Thyroid gland (tissue), 4 donors: ENCODE measurements at places on chromosomes 7 and 10.

DNA sequence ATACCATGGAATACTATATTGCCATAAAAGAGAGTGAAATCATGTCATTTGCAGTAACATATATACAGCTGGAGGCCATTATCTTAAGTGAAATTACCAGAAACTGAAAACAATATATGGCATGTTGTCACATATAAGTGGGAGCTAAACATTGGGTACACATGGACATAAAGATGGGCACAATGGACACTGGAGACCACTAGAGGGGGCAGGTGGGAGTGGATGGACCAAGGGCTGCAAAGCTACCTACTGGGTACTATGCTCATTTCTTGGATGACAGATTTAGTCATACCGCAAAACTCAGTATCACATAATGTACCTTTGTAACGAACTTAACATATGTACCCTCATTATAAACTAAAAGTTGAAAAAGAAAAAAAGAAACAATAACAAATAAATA is 1167.6 kb downstream of the NXPH1 start:
- DNase-seq, result no peak

GRCh38 chr10:121069061-121069850 is 218.1 kb downstream of the WDR11 start:
- DNase-seq, result no peak

DNA sequence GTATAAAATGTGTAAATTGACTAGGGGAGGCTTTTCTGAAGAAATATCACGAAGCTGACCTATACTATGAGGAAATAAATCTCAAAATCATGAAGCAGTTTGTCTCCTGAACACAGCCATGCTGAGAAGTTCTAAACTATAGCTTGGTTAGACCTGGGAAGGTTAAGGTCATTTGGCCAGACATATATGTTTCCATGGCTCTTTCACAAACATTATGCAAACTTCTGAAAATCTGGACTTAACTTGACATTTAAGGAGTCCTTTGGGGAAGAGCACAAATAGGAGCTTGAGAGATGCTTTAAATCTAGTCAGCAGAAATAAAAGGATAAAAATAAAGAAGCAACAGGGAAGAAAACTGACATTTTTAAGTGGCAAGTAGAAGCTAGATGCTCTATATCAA is 115.9 kb upstream of the MEOX2 start:
- DNase-seq, result no peak

- no peak for DNase-seq
Observed at GRCh38 chr10:43053825-43054224, 23.0 kb upstream of the RET start.

DNA sequence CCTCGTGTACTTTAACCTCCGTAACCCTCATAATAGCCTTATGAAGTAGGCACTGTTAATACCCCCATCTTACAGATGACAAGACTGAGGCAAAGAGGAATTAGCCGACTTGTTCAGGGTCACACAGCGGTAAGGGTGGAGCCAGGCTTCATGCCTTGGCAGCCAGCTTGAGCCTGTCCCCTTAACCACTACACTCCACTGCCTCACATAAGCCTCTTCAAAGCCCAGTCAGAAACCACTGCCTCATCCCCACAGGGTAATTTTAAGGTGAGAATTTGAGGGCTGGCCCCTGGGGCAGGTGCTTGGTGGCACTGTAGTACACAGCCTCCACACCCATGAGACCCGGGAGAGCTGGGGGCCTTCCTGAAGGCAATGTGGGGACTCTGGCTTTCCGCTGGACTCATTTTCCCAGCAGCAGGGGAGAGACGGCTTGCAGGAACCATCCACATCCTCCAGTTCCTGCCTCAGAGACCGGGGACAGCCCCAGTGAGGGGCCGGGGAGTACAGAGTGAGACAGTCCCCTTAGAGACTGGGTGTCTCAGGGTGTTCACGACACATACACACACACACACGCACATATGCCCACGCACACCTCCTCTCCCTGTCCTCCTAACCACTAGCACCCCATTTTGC is 7.6 kb upstream of the C10orf105 start:
- peak; percentile 61 for DNase-seq

DNA sequence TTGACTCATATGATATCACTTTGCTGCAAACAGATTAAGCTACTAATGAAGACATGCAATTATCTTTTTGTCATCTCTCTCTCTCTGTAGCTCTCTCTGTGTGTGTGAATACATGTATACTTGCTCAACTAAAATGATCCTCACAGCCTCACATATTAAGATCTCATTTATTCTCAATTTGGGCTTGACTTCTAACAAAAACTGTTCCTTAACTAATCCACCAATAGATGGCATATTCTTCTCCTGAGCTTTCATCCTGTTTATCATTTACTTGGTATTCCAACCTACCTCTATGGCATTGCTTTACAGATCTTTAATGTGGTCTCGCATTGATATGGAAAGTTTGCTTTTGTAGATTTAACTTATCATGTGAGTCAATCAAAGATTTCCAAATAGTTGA is 540.4 kb downstream of the CNTNAP2 start:
- no peak for DNase-seq

DNA sequence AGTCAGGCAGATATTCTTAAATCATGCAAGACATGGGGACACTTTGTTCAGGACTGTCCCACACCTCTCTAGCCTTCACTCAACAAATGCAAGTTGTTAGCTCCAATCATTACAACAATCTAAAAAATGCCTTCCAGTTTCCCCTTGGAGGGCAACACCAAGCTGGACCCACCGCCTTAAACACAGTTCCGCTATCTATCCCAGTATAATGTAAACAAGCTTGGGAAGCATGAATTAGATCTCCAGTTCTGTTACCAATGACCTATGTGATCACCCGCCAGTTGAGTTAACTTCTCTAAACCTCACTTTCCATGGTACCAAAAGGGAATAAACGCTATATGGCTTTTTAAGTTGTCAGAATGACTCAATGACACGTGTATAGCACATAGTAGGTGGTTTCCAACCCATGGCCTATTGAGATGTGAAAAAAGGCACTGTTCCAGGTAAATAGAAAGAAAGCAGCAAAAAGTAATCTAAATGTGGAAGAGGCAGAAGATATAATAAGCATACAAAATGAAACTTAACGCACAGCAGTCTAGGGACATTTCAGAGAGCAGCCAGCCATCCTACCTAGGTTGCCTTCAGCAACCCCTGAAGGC is 2.4 kb upstream of the REEP3 start:
- no peak for DNase-seq

- no peak for DNase-seq
Observed at GRCh38 chr10:78931321-78932053, 137.3 kb upstream of the ZMIZ1 start.

DNA sequence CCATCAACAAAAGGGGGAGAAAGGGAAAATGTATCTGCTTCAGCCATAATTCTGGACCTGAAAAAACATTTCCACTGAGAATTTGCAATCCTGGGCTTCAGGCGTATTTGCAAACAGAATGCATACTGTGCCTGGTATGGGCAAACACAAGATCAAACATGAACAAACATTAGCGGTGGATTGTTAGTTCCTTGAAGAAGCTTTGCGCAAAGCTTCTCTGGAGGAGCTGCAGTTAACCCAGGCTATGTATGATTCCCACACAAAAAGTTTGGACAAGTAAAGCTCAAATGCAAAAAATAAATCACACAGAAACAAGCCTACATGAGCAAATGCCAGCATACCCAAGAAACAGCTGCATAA is 20.4 kb upstream of the HILPDA start:
- DNase-seq, result no peak

DNA sequence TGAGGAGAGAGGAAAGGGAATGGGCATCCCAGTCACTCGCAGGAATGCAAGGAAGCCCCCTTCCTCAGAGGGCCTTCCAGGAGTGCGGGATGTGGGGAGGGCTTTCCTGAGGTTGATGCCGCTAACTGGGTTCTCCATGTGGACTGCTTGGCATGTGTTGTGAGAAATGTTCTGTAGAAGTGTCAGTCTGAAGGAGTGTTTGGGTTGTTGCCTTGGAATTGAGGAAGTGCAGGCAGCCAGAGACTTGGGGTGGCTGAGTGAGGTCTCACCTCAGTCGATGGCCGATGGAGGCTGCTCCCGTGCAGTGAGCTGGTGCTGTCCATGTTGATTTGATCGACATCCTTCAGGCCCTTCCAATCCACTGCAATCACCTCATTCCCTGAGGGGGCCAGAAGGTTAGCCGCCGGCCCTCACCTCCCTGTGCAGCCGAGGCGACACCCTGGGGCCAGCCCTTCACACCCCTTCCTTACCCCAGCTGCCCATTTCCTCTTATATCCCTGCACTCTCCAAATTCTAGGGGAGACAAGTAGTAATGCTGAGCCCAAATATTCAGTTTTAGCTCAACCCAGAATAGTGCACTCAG is 2.7 kb downstream of the FAM131B start:
- DNase-seq, result no peak

DNA sequence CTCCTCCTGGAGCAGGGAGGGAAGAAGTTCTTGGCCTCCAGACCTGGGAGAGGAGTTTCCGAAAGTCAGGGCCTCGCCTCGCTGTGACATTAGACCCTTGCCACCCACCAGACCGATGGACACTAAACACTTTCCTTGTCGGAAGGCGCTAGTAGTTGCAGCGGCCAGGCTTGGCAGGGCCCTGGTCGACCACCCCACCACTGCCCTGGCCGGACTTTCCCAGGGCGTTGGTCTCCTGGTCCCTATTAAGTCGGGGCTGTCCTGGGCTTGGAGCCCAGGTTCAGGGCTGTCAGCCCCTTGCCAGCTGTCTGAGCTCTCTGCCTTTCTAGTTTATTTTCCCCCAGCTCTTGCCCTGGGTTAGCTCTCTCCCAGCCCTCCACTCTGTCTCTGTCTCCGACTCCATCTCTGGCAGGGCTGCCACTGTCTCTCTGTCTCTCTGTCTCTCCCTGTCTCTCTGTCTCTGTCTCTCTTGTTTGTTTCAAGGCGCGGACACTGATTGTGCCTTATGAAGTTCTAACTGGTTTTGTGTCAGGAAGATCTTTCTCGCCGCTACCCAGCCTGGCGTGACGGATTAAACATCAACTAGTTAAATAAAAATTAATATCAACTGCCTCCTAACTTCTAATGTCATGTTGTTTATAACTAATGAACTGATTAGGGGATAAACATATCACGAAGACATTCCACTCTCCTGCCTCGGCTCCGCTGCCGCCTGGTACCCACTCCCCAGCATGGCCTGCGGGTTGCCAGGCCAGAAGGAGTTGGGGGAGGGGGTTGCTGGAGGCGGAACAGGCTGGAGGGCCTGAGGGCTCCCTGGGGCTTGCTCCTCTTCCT is 13.8 kb upstream of the PAX2 start:
- no peak for DNase-seq

GRCh38 chr10:129811208-129811607 is 152.9 kb downstream of the EBF3 start:
- no peak for DNase-seq

- DNase-seq, result no peak
Observed at GRCh38 chr7:28536259-28536658, 123.9 kb downstream of the CREB5 start.

- DNase-seq, result no peak
Observed at GRCh38 chr10:117071286-117072050, 66.5 kb upstream of the SHTN1 start.

- peak; percentile 84 for DNase-seq
Observed at GRCh38 chr10:122147663-122148062, 123.4 kb upstream of the BTBD16 start.

GRCh38 chr7:54757711-54758110 is 1.3 kb downstream of the SEC61G start:
- DNase-seq, result no peak

- DNase-seq, result no peak
Observed at GRCh38 chr10:63376560-63377304, 89.0 kb downstream of the JMJD1C start.

GRCh38 chr10:11707624-11708350 is 34.4 kb upstream of the ECHDC3 start:
- no peak for DNase-seq

GRCh38 chr10:127303105-127303504 is 106.7 kb upstream of the INSYN2A start:
- no peak for DNase-seq

GRCh38 chr7:5232874-5233273 is 42.8 kb downstream of the WIPI2 start:
- DNase-seq, result no peak

GRCh38 chr7:66741710-66742049 is 1.1 kb downstream of the RABGEF1 start:
- peak; percentile 42 for DNase-seq

- no peak for DNase-seq
Observed at GRCh38 chr10:130895161-130895560, 416.4 kb downstream of the TCERG1L start.

- no peak for DNase-seq
Observed at GRCh38 chr10:29249018-29249417, 39.9 kb upstream of the LYZL1 start.

GRCh38 chr7:112176693-112177415 is 29.3 kb downstream of the DOCK4 start:
- no peak for DNase-seq

DNA sequence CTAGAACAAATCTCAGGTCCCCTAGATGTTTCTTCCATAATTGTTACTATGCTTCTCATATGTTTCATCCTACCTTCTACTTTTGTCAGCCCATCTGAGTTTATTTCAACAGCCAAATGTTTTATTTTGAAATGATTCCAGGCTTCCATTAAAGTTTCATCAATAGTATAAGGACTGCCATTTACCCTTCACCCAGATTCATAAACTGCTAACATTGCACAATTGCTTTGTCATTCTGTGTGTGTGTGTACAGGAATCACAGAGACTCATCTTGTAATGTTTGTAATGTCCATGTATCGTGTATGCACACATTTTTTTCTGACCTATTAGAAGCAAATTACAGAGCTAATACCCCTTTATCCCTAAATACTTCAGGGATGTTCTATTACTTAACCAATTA is 25.5 kb downstream of the MMRN2 start:
- DNase-seq, result no peak

DNA sequence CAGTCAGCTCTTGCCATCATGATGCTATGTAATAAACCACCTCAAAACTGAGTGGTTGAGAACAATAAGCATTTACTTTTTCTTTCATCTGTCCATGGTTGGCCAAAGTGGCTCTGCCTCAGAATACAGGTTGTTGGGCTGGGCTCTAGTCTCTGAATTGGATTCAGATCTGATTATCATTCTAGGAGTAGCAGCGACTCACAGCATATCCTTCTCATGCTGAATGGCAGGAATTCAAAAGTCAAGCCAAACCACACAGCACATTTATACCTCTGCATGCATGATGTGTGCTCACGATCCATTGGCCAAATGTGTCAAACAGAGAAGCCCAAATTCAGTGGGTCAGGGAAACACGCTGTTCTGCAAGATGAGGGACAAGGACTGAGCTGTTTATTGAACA is 13.6 kb upstream of the GALNT11 start:
- DNase-seq, result no peak

- no peak for DNase-seq
Observed at GRCh38 chr7:45080265-45080957, 8.4 kb downstream of the NACAD start.

DNA sequence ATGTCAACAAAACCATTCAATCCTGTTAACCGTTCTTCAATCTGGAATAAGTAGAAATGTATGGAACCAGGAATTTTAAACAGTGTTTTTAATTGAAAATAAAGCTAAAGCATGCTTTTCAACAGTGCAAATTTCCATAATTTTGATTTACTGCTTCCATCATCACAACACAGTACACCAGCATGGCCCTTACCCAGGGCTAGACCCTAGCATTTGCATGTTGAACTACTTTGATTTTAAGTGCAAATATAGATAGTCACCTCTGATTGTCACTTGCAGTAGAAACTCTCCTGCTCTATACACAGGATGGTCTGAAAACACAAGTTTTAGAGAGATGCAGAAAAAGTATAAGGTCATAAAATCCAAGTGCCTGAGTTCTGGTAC is 12.1 kb downstream of the SKIDA1 start:
- no peak for DNase-seq
